ENCODE measurements at places on chromosomes 6 and 20. TPM values are rescaled to one million over a fixed set of nuclear protein-coding genes. Genes with fewer than 3 reads are reported as not detected.

Gene DZANK1
- polyA plus RNA-seq = 6.8 TPM

DNA sequence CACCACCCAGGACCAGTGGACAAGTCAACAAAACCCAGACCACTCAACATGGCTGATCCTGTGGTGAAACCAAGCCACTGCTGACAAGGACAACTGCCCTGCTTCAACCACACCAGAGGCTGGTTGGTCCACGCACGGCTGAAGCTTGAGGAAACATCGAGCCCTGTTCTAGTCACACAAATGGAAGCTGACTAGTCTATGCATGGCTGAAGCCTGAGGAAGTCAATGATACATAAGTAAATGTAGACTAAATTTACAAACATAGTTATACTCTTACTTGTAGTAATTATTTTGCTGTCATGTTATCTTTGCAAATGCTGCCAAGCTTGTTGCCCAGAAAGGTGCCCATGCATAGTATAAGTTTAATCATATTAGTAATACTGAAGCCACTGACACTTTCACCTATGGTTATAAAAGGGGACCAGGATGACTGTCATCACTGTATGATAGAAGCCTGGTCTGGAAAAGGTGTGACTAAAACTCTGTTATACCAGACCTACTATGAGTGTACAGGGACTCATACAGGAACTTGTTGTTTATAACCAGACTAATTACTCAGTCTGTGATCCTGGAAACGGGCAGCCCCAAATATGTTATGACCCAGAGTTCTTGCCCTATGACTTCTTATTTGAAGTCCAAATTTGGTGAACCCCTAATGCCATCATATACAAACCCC, 5.6 kb downstream of the IL22RA2 start:
- DNase-seq = no peak

DNA sequence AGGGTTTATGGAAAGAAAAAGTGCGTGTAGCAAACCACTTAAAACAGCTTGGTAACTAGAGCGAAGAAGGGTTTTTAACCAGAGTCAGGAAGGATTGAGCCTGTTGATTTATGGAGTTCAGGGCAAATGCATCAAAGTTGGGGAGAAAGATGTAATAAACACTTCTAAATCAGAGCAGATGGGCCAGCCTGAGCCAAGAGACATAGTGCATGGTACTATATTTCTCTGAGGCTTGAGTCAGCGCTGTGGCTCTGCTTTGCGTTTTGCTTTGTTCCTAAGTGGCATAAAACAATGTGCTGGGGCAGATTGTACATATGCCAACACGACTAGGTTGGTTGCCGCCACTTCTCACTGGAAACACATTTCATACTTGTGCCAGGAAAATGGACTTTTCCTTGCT, 111.3 kb downstream of the BCKDHB start:
- no peak for DNase-seq

- no peak for DNase-seq
Measured at GRCh38 chr6:142914369-142914768, 30.6 kb downstream of the HIVEP2 start.

GRCh38 chr6:108940741-108941140, 92.5 kb downstream of the ARMC2 start:
- no peak for DNase-seq
